Kidney epithelial cell (primary cell): ENCODE measurements at places on chromosomes 7 and 10. TPM values are rescaled to one million over a fixed set of nuclear protein-coding genes. Genes with fewer than 3 reads are reported as not detected.

DNA sequence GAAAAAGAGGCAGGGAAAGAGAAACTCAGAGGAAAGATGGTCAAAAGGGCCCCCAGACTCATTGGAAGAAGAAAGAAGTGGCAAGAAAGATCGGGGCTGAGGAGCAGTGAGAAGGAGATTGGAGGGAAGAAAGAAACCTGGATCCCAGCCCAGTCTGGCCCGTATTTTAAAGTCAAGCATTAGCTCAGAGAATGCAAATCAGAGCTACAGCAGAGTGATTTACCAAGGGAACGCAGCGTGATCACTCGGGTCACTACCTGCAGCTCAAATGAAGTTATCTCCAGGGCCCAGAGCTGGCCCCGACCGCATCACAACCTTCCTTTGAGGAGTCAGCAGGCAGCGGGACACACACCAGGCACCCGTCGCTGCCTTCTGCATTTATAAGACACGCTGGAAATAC lies 72.8 kb downstream of the CARD11 start:
- no peak for DNase-seq

DNA sequence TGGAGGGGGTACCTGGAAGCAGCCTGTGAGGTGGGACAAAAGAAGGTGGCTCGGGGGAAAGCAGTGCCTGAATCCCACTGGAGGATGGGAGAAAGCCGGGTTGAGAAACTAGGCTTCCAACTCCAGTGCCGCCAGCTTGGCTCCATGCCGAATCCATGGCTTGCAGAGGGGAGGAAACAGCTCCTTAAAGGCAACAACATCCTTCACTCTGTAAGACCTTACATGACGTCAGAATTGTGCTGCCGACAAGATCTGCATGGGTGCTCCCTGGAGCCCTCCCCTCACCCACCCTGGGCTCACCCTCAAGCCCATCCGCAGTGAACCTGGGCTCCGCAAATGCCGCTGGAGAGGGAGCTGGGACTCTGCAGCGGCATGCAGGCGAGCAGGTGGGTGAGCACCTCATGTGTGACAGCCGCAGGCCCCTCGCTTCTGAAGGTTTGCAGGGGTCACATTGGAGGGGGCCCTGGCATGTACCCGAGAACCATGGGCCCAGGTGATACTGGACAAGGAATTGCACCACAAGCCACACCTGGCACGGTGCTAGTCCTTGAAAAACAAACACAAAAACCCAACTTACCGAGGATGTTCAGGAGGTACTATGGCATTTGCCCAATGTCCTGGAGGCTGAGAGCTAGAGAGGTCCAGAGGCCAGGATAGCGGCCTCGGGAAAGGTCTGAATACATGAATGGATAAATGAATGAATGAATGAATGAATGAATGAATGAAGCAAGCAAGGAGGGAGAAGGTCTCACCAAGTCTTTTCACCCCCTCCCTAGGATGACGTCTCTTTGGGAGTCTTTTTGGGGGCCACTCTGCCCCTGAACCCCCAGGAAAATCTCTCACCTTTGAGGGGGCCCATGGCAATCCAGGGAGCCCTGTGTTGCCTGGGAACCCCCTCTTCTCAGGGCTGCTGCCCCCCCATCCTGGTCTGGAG lies 238.6 kb upstream of the SHH start:
- no peak for DNase-seq

Gene PRF1
- total RNA-seq: not detected in 2 replicates

Gene FBXL13
- total RNA-seq: 3.1 and 3.6 TPM in 2 replicates
